ENCODE measurements at places on chromosomes 1 and 21.

DNA sequence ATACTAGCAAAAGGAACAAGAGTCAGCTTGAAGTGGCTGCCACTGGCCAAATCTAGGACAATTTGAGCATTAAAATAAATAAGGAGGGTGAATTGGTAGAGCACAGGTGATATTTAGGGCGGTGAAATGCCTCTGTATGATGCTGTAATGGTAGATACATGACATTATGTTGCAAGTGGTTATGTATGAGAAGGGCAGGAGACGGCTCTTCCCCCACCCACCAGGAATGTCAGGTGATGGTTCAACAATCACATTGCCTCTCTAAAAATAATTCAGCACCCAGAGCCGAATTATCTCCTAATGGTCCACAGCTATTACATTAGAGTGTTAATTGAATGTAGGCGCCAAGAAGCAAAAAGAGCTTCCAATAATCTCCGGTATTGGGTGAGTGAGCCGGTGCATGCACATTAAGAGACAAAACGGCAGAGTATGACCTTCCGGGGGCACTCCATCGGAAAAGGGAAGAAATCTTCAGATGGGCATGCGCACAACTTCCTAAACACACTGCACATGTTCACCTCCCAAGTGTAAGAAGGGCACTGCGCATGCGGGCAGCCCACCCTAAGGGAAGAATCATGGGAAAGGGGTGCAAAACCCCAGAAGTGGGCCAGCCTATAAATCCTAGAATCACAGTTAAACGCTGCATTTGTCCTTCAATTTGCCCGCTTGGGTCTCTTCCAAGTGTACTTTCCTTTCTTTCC is 6.8 kb upstream of the IFNAR1 start:
- DNase-seq, result no peak

DNA sequence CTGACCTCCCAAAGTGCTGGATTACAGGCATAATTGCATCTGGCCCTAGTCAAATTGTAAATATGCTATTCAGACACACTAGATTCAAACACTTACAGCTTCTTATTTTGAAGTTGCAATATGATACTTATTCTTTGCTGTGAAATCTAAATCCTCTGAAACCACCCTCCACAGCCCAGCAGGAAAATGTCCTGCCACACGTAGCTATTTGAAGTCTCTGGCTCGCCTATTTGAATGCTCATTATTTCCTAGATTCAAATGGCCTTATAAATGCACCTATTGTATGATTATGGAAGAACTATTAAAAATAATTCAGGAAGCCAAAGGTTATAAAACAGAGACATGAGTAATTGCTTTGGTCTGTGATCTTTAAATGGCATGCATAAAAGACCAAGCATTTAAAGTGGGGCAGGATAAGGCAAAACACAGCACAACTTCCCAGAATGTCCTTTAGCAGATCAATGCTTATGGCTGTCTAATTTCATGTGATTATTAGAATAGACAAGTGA is 26.6 kb upstream of the FBXO28 start:
- DNase-seq, result no peak

GRCh38 chr1:61116421-61116820 is 34.1 kb downstream of the NFIA start:
- no peak for DNase-seq

GRCh38 chr1:67052741-67053534 is 1.0 kb downstream of the SLC35D1 start:
- DNase-seq, result no peak

DNA sequence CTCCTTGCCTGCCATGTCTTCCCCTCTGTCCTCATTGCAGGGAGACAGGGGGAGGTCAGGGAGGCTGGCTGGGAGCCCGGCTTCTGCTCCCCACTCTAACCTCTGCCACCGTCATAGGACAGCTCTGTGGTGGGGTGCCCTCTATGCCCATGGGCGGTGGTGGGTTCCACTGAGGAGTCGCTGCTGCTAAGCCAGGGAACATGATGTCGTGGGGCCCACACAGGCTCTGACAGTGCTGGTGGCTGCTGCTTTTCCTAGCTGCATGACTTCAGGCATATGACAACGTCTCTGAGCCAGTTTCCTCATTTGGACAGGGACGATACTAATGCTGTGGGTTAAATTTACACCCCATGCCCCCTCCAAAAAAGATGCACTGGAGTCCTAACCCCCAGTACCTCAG is 14.7 kb downstream of the KCNA10 start:
- no peak for DNase-seq

- no peak for DNase-seq
Measured at GRCh38 chr1:33265780-33266605, 9.7 kb downstream of the ZNF362 start.

- no peak for DNase-seq
Measured at GRCh38 chr1:175145899-175146528, 46.6 kb downstream of the KIAA0040 start.

DNA sequence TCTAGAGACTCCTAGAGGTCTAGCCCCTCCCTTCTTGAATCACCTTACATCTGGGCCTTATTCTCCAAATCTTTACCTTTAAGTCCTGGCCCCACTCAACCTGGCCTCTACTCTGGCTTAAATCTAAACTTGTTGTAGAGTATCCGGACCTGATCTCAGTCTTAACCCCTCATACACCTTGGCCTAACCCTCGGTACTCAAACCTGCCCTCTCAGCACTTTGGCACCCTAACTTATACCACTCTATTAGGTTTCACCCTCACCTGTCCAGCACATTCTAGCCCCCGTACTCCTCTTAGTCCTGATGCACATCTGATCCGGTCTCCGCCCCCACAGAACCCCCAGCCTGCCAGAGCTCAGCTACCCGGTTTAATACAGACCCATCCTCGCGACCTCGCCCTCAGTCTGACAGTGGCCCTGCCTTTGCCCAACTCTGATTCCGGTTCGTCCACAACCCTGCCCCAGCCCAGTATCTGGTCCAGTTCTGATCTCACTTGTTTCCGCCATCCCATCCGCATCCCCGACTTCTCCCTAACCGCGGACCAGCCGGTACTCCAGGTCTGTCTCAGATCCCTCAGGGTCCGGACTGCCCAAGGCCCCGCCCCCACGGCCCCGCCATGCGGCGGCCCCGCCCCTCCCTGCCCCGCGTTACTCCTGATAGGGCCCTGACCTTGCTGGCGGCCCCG is 1.5 kb downstream of the TRIM62 start:
- no peak for DNase-seq

- no peak for DNase-seq
Measured at GRCh38 chr1:208224192-208224713, 19.9 kb downstream of the PLXNA2 start.

- no peak for DNase-seq
Measured at GRCh38 chr1:159421821-159422220, 10.2 kb upstream of the OR10J4 start.

DNA sequence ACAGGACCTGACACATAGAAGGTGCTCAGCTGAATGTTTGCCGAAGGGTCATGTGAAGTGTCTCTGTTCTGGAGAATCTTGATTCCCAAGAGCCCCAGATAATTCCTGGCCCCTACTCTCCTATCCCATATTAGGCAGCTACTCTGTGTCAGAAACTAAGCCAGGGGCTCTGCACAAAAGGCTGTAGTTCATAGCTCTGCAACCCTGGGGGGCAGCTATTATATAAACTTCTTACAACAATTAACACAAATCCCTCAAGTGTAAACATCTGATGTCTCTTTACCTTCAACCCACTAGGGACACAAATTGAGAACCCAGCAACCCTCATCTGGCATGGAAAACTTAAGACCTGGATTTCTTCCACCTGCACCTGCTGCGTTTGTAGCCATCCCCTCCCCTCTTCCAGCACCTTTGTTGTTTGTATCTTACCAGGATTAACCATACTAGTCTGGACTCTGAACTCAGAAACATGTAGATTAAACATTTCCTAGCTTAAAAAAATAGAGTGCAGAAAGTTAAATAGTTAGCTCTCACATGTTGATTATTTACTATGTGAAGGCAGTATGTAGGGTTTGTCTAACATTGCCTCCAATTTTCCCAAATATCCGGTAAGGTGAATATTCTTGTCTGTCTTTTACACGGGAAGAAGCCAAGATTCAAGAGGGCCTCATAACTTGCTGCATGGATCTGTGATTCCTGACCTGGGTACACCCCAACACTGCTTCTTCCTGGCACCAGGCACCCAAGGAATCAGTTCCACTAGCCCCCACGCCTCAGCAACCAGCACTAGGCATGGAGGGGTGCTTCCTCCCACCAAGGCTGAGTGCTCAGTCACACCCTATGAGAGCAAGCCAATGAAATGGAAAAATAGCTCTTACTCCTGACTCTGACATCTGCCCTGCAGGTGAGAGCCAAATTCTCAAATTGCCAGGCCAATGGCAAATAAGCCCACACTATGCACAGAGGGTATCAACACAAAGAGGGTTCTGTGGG is 220.7 kb upstream of the HOOK1 start:
- no peak for DNase-seq

DNA sequence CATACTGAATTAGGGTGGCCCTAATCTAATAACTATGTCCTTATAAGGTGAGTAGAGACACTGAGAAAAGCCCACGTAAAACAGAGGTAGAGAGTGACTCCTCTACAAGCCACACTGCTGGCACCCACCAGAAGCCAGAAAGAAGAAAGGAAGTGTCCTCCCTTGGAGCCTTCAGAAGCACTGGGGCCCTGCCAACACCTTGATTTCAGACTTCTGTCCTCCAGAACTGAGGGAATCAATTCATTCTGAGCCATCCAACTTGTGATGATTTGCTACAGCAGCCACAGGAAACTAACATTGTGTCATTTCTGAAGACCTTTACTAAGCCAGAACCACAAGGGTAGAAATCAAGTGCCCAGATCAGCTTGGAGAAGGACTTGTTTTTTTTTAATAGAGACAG is 15.0 kb downstream of the GNB1 start:
- DNase-seq, result no peak

DNA sequence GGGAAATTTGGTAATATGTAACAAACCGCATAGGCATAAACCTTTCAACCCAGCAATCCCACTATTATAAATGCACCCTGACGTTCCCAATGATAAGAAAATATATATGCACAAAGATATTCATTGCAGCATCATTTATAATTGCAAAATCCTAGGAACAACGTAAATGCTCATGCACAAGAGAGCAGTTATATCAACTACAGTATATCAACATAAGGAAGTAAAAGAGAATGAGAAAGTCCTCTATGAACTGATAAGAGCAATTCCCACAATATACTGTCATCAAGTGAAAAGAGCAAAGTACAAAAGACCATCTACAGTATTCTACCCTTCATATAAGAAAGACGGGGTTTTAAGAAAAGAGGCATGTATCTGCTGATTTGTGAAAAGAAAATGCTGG is 229.9 kb downstream of the SLC45A1 start:
- no peak for DNase-seq
